Activated CD4-positive, alpha-beta T cell treated with anti-CD3 and anti-CD28 coated beads, Interleukin-2, amount 50 U/mL, for 48 hours (primary cell): ENCODE measurements at places on chromosomes 12 and 14.
A peak's percentile ranks its signal among the peaks of the same experiment; 100 is the strongest.

DNA sequence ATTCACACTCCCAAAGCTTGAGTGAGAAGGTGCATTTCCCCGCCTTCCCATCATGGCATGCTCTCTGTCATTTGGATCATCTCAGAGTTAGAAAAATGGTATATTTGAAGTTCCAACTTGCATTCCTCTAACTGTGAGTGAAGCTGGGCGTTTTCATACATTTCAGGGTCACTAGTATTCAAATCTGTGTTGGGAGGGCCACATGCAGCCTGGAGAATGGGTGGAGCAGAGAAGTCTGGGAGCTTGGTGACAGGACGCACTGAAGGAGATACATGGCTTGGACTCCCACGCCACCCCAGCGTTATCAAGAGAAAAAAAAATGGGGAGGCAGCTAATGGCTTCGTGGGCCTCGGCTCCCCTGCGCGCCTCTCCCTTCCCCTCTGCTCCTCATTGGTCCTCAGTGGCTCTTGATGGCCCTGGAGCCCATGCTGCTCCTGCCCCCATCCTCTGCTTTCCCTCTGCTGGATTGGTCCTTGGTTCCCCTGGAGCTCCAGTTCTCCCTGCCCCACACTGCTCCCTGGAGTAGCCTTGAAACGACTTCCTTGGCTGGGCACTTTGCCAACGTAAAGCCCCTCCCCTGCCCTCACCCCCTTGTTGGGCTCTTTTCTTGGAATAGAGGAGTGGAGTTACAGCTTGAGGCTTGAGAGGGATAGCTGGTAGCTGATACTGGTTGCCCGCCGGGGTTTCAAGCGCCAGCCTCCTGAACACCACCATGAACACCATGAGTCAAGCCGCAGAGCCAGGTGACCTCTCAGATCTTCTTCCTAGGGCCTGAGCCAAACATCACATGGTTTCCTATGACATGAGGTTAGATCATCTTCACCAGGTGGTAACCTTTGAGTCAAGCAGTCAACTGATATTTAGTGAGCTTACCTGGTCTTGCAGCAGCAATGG, 139.6 kb downstream of the PRKCH start:
- DNase-seq = no peak

DNA sequence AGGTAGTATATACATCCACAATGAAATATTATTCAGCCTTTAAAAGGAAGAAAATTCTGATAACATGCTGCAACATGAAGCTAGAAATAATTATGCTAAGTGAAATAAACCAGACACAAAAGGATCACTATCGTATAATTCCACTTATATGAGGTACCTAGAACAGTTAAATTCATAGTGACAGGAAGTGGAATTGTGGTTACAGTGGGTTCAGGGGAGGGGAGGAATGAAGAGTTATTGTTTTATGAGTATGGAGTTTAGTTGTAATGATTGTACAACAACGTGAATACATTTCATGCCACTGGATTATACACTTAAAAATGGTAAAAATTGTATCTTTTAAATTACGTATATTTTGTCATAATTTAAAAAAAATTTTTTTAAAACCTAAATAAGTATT, 21.0 kb downstream of the EEA1 start:
- DNase-seq = no peak

DNA sequence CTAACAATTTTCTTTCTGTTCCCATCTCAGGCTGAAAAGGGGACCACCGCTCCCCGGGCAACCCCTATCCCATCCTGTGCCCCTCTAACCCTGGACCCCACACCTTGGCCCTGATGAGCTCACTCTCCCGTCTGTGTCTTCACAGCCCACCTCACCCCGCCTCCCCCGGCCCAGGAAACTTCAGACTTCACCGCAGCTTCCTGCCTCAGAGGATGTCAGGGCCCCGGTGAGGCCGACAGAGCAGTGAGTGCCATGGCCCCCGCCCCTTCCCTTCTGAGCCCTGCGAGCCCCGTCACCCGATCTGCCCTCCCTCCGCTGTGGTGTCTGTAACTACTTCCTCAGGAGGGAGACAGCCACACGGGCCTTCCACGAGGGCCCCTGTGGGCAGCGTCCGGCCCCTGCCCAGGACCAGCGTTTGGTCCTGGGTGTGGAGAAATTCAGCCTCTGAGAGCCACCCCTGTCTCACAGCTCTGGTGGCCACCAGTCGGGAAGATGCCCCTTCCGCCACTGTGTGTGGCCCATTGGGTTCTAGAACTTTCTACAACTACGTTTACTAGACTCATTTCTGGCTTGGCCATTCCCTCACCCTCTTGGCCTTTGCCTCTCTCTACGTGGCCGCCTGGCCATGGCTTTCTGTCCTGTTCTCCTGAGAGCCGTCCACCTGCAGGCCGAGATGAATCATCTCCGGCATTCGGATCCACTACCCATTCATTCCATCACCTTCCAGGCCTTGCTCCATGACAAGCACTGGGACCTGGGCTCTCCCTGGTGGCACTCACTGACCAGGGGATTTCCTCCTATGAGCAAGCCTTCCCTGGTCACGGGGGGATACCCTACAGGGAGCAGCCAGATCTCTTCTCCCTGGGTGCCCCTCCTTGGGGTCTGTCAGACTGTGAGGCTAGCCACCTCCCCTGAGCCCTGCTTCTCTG, 3.4 kb downstream of the RHOF start:
- DNase-seq = peak; percentile 92

- no peak for DNase-seq
Measured at GRCh38 chr14:58557242-58557641, 80.5 kb upstream of the DACT1 start.

DNA sequence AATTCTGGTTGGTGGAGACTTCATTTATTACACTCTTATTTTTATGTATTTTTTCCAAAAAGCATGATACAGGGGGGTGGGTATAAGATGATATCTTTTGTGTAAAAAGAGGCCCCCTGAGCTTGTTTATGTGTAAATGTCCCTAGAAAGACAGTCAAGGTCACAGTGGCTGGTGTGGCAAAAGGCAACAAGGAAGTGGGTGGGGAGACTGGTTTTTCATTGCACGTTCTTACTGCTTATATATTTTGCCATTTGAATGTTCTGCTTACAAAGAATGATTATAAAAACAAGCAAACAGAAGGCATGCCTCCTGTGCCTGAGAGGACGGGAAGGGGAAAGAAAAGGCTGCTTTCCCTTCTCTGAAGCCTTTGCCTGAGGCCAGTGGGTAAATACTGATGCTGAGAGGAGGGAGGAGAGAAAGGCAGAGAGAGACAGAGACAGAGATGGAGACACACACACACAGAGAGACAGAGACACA, 24.1 kb upstream of the ADIPOR2 start:
- DNase-seq = no peak
